Karpas-422 (cell line): ENCODE measurements at places on chromosomes 1 and 21.
A peak's percentile ranks its signal among the peaks of the same experiment; 100 is the strongest.

DNA sequence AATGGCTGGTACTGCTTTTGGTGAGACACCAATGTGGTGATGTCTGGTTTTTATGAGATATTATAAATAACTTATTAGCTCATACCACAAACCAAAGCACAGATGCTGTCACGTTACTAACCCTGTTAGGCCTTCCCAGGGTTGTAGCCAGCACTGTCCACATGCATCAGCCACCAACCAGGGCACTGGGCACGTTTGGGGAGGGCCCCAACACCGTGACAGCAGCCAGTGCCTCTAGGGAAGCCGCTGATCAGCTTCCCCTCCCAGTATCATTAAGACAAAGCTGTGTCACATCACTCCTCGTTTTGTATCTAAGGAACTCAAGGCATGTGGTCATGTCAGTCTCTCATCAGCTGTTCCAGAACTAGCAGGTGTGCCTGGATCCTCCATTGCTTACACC, 13.9 kb downstream of the URB1 start:
- DNase-seq = no peak

DNA sequence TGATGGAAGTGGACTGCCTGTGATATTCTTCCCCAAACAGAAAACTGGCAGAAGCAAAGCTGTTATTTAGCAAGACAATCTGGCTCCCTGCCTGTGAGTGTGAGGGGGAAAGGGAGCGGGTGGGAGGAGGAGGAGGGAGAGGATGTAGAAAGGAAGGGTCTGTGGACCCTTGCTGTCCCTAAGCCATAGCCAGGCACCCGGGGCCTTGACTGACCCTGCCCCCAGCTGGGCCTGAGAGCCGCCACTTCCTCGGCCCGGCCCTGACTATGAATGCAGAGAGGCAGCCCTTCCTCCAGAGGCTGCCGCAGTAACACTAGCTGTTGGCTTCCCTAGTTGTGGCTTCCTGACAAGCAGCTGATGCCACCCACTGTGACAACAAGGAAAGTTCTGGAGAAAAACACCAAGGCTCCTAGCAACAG, 13.9 kb downstream of the PLA2G2F start:
- no peak for DNase-seq

DNA sequence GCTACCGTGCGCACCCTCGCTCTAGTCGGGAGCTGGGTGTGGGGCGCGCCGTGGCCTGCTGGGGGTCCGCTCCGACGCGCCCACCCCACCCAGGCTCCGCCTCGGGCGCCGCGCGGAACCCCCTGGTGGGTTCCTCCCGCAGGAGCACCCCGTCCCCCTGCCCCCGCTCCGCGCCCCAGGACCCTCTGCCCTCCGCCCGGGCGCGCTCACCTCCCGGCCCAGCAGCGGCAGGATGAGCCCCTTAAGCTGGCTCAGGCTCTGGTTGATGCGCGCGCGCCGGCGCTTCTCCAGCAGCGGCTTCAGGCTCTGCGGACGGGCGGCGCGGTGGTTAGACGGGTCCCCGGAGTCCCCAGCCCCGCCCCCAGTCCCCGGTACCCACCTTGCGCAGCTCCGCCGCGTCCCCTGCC, 319 bp downstream of the HES2 start:
- DNase-seq = no peak

- no peak for DNase-seq
Measured at GRCh38 chr1:198449261-198449660, 91.2 kb downstream of the ATP6V1G3 start.

DNA sequence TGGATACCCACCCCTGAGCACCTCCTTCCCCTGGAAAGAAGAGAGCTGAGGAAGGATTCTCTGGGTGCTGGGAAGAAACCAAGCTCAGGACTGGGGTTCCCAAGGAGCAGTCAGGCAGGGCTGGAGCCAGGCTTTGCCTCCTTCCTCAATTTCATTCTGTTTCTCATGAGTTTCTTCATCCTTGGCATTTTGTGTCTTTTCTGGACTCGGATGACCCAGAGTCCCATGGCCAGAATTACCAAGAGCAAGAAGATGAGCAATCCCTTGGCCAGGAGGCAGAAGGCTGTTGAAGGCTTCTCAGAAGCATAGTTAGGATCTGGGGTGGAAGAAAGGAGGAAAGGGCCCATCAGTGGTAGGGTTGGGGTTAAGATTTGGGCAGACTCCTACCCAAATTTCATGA, 2.5 kb downstream of the SLAMF9 start:
- no peak for DNase-seq

GRCh38 chr1:246418565-246419312, 88.3 kb downstream of the SMYD3 start:
- DNase-seq = no peak

- DNase-seq = no peak
Measured at GRCh38 chr1:113760102-113761080, 1.1 kb upstream of the PHTF1 start.

- no peak for DNase-seq
Measured at GRCh38 chr1:155207806-155208540, at the start of gene THBS3. Gene THBS3 (minus strand): TSS chr1:155207897. CDS start chr1:155207876, 21 bp downstream.

- peak; percentile 30 for DNase-seq
Measured at GRCh38 chr1:150798525-150798924, 9.5 kb downstream of the CTSK start.
